ENCODE measurements at places on chromosomes 3 and 15. TPM values are rescaled to one million over a fixed set of nuclear protein-coding genes. Genes with fewer than 3 reads are reported as not detected.

The C15orf40 gene
- 12.3 TPM for polyA plus RNA-seq

The RAB6B gene
- 1.4 TPM for polyA plus RNA-seq

DNA sequence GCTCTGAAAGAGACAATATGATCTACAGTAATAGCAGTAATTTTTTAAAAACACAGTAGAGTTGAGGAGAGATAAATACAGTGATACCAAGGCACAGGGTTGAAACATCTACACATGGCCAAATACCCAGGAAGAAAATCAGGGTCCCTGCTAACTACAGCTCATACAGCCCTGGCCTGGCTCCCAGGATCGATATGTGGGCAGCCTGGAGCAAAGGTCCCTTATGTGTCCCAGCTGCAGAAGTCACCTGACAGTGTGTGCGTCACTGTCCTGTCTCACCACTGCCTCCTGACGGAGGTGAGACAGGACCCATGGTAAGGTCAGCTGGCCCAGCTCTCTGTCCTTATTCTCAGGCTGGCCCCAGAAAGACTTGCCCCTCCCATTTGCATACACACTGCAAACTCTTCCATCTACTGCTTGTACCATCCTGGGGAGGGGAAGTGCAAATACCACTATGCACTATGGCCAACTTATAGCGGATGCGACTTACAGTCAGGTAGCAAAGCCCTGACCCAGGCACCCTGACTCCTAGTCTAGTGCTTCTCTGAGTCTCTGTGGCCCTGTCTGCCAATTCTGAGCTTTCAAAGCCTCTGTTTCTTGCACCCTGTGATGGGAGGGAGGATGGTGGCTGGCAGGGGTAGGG, 22.0 kb upstream of the BCL2L10 start:
- H3K4me3 ChIP-seq = no peak overlapping the region
- H3K36me3 ChIP-seq = peaks cover 10% of the 10 kb centered on the region
- peaks cover 15% of the 10 kb centered on the region for H3K4me1 ChIP-seq
- H3K27me3 ChIP-seq = no peaks in the 10 kb centered on the region
- H3K27ac ChIP-seq = no peak overlapping the region

- no peak overlapping the region for H3K27ac ChIP-seq
- DNase-seq = no peak
- peaks cover 2% of the 10 kb centered on the region for H3K27me3 ChIP-seq
These were observed 1.8 kb upstream of the LAMB2 start for GRCh38 chr3:49134471-49135265.

- no peak overlapping the region for H3K27ac ChIP-seq
- H3K36me3 ChIP-seq = peaks cover 3% of the 10 kb centered on the region
- H3K4me3 ChIP-seq = no peak overlapping the region
These were observed 4.8 kb downstream of the SACM1L start for GRCh38 chr3:45693941-45694521.

DNA sequence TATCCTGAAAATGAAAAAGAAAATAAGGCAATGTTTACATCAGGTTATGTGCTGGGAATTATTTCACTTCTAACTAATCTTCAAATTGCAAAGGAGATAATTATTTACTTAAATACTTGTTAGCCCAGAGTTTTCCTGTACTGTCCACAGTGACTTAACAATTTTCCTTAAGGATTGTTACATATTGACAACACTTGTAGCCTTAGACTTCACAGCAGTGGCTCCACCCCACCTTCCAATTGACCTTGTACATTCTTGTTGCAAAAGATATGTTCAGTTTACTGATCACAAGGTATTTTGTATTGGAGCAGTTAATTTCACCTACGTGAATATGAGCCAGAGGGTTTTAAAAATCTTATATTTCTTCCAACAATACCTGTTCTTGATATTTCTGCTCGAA, 376.9 kb downstream of the CNTN6 start:
- H3K27ac ChIP-seq = no peak overlapping the region
- no peak for DNase-seq
- no peaks in the 10 kb centered on the region for H3K27me3 ChIP-seq
- no peak overlapping the region for H3K4me3 ChIP-seq
- no peaks in the 10 kb centered on the region for H3K36me3 ChIP-seq

GRCh38 chr3:124887177-124887931, at the start of gene ITGB5:
TSS of gene ITGB5 (minus strand) at chr3:124887365. CDS start at chr3:124887000, 365 bp downstream.
- no peaks in the 10 kb centered on the region for H3K36me3 ChIP-seq
- peak within 1 kb of the TSS; percentile 72 for H3K27ac ChIP-seq
- H3K4me1 ChIP-seq = peaks cover 16% of the 10 kb centered on the region
- no peaks in the 10 kb centered on the region for H3K27me3 ChIP-seq
- peak; percentile 63 for DNase-seq
- peak within 1 kb of the TSS; percentile 92 for H3K4me3 ChIP-seq

Data from IMR-90 (cell line).